GM03348 (cell line): ENCODE measurements at places on chromosomes 2 and 18.

DNA sequence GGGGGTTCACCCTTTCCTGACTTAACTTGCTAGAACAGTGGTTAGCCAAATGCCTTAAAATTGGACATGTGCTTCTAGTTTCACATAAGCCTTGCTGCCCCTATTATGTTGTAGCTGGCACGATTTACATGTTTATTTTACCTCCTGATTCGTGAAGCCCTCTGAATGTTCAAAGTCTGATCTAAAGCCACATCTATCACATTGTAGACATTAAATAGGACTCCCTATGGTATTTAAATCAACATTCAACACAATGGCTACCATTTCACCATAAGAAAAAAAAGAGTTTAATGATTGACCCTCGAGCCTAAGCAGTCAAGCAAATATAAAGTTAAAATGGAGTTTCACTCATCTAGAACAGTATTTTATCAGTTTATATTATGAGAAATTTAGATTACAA, 151.5 kb downstream of the GULP1 start:
- DNase-seq, result no peak

- no peak for DNase-seq
These were observed 17.0 kb downstream of the INHBB start for GRCh38 chr2:120362926-120363325.

- peak; percentile 48 for DNase-seq
These were observed 4.2 kb downstream of the IRS1 start for GRCh38 chr2:226795281-226796011.

- no peak for DNase-seq
These were observed 96.1 kb downstream of the ASAP2 start for GRCh38 chr2:9302755-9303154.

- no peak for DNase-seq
These were observed 64.5 kb upstream of the CTLA4 start for GRCh38 chr2:203803053-203803429.

DNA sequence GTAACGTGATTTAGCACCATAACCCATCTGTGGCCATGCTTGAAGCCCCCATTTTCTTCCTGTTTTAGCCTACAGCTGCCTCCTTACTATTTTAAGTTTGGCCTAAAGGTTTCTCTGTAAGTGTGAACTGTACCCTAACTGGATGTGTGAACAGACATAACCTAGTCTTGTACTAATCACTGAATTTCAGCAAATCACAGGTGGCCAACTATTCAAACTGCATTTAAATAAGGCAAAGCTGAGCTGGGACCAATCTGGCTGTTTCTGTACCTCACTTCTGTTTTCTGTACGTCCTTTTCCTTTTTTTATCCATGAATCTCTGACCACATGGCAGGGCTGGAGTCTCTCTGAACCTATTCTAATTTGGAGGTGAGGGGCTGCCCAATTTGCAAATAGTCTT, 452.7 kb upstream of the HS6ST1 start:
- DNase-seq, result no peak

DNA sequence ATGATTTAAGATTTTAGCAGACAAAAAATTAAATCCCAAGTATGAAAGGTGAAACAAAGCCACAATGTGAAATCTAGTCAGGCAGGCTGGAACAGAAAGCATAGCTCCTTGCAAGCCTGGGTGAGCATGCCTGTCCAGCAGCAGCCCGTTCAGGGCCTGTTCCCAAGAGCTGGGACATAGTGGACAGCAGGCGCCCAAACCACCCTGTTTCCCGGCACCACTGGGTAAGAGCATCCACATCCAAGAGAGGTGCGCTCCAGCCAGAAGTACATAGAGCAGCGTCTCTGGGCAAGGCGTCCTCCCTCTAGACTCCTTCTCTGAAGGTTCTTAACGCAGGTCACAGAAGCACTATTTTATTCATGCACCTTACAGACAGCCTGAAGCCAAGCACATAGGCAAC, 80.8 kb downstream of the DNER start:
- DNase-seq, result no peak

GRCh38 chr2:171316755-171317337, 116.9 kb downstream of the METTL8 start:
- no peak for DNase-seq

- DNase-seq, result peak; percentile 17
These were observed 3.8 kb downstream of the SEC11C start for GRCh38 chr18:59143441-59143840.

- DNase-seq, result peak; percentile 49
These were observed 95.4 kb downstream of the DOCK10 start for GRCh38 chr2:224946895-224947294.

DNA sequence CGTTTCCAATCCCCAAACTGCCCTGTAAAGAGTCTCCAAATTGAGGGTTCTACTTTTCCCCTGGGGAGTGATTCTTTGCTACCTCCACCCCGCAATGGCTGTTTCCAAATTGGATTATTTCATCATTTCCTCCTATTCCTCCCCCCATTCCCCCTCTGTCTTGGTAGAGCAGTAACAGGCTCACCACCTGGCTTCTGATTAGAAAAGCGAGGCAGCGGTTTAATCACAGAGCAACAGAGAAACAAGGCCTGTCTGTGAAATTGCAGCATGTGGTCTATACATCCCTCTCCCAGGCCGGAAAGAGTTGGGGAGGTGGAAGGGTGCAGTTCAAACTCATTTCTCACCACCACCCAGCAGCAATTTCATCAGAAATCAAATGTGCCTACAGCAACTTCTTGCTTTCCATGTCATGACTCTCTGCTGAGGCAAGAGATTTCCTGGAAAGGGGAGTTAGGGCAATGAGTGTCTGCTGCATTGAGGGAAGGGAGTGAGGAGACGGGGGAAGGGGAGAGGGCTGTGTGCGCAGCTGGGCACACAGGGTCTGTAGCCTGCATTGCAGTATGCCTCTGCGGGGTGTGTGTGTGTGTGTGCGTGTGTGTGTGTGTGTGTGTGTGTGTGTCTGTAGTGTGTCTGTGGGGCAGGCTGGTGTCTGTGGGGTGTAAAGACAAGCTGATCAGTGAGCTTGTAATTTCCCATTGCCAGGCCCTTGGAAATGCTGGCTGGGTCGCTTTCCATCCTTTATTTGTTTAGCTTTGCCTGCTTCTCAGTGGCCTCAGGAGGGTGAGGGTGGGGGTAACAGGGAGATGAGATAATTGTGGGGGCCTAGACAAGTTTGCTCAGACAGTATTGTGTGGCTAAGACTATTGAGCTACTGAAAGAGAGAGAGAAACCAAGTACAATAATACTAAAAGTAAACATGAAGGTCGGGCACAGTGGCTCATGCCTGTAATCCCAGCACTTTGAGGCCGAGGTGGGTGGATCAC, 13.5 kb upstream of the IGFBP2 start:
- DNase-seq, result no peak
